Stimulated activated CD8-positive, alpha-beta memory T cell treated with anti-CD3 and anti-CD28 coated beads, Interleukin-4, amount 100 ng/mL, for 1 hour (primary cell): ENCODE measurements at places on chromosomes 2 and 18.

DNA sequence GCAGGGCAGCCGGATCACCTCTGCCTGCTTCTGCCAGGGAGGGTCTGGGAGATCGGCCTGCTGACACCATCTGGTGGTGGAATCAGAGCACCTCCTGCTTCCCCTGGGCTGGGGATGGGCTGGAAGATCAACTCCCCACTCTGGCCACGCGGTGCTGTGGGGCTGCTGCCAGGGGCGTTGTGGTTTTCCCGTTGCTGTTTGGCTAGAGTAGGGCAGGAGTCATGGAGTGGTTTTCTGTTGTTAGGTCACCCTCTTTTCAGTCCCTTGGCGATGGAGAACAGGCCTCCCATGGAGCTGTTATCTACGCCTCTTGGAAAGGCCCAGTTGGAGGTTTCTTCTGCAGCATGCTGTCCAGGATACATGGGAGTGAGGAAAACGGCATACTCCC lies 15.2 kb downstream of the BCL2L11 start:
- no peak for DNase-seq

GRCh38 chr2:118697781-118698180 lies 149.7 kb downstream of the EN1 start:
- no peak for DNase-seq

DNA sequence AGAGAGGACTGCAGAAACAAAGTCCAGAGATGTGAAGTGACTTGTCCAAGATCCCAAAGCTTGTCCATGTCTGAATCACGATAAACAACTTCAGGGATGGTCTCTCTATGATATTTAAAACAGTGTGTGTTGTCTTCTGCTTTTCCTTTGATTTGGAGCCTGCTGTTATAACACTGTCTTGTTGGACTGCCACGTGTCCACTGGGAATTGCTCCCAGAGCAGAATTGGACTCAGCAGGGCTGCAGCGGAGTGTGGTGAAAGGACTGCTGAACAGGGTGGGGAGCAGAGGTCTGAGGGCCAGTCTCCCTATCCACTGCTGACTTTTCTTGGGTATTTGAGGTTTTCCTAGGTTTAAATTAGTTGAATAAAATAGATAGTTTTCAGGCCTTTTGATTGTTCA lies 68.3 kb downstream of the IL1R2 start:
- no peak for DNase-seq

- DNase-seq: no peak
Measured at GRCh38 chr2:39156107-39156506, 35.3 kb upstream of the SOS1 start.

DNA sequence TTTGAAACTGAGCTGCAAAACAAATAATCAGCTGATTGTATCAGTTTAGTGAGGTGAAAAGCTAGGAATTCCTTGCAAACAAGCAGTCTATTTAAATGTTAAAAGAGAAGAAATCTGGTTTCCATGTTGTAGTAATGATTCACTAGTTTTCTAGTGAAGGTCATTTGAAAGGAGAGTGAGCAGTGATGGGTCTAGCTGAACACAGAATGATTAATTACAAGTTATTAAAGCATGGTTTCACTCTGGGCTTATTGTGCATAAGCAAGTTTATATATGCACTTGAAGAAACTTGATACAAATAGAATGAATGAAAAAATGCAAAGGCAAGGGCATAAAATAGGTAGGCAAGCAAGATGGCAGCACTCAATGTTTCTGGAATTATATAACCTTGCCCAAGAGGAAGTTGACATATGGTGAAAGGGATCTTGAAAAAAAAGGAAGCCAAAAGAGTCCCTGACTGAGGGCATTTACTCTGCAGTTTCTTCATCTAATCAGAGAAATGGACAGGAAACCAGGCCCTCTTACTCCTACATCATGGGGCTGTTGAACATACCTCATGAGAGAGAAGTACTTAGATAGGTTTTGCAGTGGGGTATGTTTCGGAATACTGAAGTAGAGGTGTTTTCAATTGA lies 53.2 kb downstream of the PLCL1 start:
- no peak for DNase-seq

- no peak for DNase-seq
Measured at GRCh38 chr2:206978746-206979145, 39.4 kb downstream of the CPO start.

DNA sequence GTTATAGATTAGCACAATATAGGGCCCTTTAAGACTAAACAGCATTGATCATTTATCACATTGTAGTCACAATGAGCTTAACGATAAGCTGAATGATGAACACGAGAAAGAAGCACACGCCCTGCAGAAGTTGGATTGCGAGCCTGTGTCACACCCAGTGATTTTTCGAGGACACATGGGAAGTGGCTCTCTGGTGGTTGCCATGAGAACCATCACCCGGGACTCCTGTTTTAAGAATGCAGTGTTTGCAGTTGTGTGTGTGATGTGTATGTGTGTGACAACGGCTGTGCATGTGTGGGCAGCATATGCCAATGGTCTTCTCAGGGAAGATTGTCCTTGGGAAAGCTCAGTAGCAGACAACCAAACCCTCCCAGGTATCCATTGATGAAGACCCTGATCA lies 69.2 kb downstream of the PDCL3 start:
- DNase-seq: no peak

- DNase-seq: no peak
Measured at GRCh38 chr2:177585234-177585863, 192.8 kb downstream of the AGPS start.

DNA sequence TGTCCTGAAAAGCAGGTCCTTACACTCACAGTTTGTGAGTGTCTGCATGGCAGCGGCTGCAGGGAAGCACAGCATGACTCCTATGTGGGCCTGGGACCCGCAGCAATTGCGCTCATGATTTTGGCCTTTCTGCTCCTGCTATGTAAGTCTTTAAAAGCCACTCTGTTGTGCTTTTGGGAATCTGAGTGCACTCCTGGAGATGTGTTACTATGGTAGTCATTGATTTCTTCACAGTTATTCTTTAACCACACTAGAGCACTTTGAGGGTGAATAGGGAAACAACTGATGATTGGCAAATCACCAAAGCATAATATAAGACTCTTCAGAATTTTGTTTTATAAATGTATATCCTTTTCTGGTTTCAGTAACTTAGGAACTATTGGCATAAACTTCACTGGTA lies 40.9 kb downstream of the DSG2 start:
- DNase-seq: no peak

- no peak for DNase-seq
Measured at GRCh38 chr18:3726238-3726951, 276.4 kb downstream of the TGIF1 start.

- DNase-seq: no peak
Measured at GRCh38 chr2:112640800-112641675, 4.7 kb upstream of the SLC20A1 start.

- DNase-seq: no peak
Measured at GRCh38 chr18:6022845-6023244, 127.5 kb upstream of the TMEM200C start.
